ENCODE measurements at places on chromosomes 6 and 20.

- DNase-seq, result no peak
Observed at GRCh38 chr6:10300071-10300470, 114.8 kb downstream of the TFAP2A start.

- no peak for DNase-seq
Observed at GRCh38 chr20:14009208-14009607, 13.9 kb downstream of the MACROD2 start.

- DNase-seq, result no peak
Observed at GRCh38 chr20:9808166-9808565, 30.7 kb downstream of the PAK5 start.

GRCh38 chr20:38040276-38040675 lies 6.7 kb downstream of the RPRD1B start:
- no peak for DNase-seq

DNA sequence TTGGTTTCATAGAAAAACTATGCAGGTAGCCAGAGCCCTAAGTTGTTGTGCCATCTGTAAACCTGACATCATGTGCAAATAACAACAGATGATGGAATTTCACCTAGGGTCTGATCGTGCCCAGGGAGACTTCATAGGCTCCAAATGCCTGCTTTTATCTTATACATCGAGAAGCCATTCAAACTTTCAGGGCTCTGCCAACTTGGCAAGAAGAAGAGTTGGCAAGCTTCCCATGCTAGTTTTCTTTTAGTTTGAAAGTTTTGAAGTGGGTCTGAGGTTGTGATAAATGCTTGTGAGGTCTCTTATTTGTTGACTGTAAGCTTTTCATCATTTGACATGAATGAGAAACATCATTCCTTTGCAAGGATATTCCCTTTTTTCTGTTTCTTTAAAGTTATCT lies 175.4 kb upstream of the FLRT3 start:
- no peak for DNase-seq

- peak; percentile 55 for DNase-seq
Observed at GRCh38 chr6:141483598-141484061, 649.1 kb upstream of the GJE1 start.

- no peak for DNase-seq
Observed at GRCh38 chr20:52230409-52230808, 38.8 kb upstream of the ZFP64 start.

- DNase-seq, result no peak
Observed at GRCh38 chr6:14596410-14596809, 478.8 kb downstream of the CD83 start.

DNA sequence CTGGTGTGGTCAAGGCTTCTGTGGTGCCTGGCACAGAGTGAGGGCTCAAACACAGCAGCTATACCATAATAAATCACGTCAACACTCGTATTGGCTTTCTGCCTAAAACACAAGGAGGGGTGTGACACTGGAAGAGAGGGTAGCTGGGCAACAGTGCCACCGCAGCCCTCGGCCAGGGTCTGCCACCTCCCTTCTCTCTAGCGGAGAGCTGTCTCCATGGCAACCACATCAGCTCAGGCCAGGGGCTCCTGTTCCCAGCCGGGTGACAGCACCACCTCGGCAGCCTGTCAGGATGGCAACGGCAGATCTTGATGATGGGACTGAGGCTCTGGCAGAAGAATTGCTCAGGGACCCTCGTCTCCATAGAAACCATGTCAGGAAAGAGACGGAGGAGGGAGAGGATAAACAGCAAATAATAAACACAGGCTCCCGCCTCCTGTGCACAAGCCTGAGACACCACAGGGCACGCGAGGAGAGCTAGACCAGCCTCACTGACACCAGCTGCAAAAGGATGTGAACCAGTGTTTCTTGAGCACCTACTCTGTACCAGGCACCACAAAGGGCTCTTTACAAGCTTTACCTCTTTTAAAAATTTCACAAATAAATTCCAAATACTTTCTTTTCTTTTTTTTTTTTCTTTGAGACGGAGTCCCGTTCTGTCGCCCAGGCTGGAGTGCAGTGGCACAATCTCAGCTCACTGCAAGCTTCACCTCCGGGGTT lies 50.4 kb upstream of the TLDC2 start:
- no peak for DNase-seq

- no peak for DNase-seq
Observed at GRCh38 chr6:145808239-145808638, 6.4 kb downstream of the FBXO30 start.

GRCh38 chr6:33848484-33848883 lies 44.7 kb upstream of the MLN start:
- DNase-seq, result no peak

DNA sequence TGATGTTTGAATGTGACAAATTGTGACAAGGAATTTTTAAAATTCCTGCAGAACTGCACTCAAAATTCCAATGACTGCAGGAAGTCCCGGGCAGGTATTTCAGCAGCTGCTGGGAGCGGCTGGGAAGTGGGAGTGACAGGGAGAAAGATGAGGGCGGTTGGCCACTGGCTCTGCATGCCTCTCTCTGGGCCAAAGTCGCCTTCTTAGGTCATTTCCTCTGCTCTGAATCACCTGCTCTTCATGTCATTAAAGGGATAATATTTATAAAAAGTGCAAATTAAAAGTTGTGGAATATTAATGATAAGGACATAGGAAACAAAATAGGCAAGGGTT lies 43.9 kb downstream of the RAMACL start:
- no peak for DNase-seq

GRCh38 chr6:157841211-157841840 lies 18.3 kb downstream of the SNX9 start:
- peak; percentile 75 for DNase-seq

GRCh38 chr20:14521016-14521415 lies 183.6 kb upstream of the FLRT3 start:
- DNase-seq, result no peak

GRCh38 chr6:102474041-102474807 lies 1080.7 kb downstream of the GRIK2 start:
- no peak for DNase-seq

GRCh38 chr6:103534095-103534494 lies 1325.6 kb downstream of the HACE1 start:
- no peak for DNase-seq

DNA sequence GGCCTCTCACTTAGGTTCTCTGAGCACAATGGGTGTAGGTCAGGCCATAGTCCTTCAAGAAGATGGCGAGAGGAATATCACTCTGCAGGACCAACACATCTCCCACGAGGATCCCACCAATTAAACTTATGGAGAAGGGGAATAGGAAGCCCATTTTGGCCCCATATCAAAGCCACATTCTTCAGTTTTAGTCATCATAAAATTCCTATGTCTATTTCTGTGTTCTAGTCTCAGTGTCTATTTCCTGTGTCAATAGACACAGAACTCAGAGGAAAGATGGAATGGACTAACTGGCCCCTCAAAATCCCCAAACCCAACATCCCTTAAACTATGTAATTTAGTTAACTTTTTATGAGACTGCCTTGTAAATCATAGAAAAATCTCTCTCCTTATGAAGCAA lies 216.8 kb downstream of the HACE1 start:
- DNase-seq, result no peak

- DNase-seq, result peak; percentile 45
Observed at GRCh38 chr6:7243179-7243981, 69.6 kb downstream of the SSR1 start.

GRCh38 chr6:37840143-37840939 lies 20.8 kb downstream of the ZFAND3 start:
- no peak for DNase-seq

GRCh38 chr6:89834884-89835792 lies 5.5 kb downstream of the CASP8AP2 start:
- DNase-seq, result peak; percentile 59

DNA sequence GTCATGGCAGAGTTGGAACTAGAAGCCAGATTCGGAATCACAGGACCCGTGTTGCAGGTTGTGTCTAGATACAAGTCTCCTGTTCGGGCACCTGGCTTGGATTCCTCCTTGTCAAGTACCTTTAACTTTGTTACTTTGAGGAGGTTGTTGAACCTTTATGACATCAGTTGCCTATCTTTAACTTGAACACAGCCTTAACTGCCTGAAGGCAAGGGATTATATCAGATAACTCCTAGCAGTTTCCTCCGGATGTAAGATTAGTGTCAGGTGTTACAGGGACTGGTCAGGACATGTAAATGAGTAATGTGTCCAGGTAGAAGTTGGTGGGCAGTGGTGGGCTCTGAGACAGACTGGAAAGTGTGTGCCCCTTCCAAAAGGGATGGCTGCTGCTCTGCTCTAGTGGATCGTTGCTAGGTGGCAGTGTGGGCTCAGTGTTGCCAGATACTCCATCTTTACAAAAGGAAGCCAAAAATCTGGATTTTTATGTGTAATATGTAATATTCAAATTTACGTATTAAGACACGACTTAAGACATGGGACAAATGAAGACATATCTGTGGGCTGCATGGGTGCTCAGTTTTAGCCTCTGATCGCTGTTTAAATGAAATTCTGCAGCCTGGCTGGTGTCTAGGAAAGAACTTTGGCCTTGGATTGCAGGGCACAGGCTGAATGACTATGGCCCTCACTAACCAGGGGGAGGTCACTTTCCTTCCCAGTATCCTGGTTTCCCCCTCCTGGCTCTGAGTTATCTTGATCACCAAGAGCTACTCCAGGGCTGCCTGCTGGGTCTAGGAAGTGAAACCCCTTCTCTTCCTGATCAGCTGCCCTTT lies 27.1 kb downstream of the CHMP4B start:
- no peak for DNase-seq

Measured in stimulated activated naive B cell treated with anti-CD40 and anti-IgM and Interleukin-4, amounts not matched to agents 10 μg/mL and 1 μg/mL and 100 μg/mL, for 72 hours (primary cell).